Epithelial cell of esophagus (primary cell): ENCODE measurements at places on chromosomes 5 and 9.
A peak's percentile ranks its signal among the peaks of the same experiment; 100 is the strongest.

- no peak for DNase-seq
Measured at GRCh38 chr9:91458906-91459305, 35.3 kb upstream of the NFIL3 start.

- peak; percentile 28 for DNase-seq
Measured at GRCh38 chr5:16666883-16667398, 50.1 kb upstream of the RETREG1 start.

DNA sequence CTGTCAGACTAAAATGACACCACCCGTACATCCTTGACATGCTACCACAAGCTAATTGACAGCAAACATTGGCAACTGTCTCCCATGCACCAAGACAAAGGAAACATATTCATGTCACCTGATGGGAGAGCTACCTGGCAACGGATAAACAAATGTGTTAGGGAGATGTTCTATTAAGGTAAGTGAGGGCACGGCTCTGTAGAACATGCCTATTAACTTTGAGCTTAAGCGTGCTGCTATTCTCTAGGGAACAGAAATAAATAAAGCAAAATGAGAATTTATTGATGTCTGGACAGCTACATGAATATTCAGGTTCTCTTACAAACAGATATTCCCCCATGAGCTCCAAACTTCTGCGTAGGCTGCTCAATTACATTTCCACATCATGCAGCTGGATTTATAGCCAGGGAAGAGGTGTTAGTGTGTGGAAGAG lies 361.4 kb upstream of the RFX3 start:
- DNase-seq, result peak; percentile 22

DNA sequence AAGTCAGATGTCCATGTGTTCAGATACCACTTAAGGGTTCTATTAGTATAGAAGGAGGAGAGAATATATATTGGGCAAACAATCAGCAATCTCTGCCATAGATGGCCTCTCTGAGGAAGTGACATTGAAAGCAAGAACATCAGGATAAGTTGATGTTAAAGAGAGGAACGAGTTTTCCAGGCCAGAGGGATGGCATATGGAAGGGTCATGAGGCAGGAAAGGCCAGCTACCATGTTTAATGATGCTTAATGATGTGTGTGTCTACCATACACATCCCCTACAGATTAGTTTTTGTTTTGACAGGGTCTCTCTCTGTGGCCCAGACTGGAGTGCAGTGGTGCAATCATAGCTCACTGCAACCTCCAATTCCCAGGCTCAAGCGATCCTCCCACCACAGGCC lies 63.0 kb downstream of the PTTG1 start:
- no peak for DNase-seq

- DNase-seq, result no peak
Measured at GRCh38 chr5:41370482-41370881, 139.9 kb downstream of the PLCXD3 start.

DNA sequence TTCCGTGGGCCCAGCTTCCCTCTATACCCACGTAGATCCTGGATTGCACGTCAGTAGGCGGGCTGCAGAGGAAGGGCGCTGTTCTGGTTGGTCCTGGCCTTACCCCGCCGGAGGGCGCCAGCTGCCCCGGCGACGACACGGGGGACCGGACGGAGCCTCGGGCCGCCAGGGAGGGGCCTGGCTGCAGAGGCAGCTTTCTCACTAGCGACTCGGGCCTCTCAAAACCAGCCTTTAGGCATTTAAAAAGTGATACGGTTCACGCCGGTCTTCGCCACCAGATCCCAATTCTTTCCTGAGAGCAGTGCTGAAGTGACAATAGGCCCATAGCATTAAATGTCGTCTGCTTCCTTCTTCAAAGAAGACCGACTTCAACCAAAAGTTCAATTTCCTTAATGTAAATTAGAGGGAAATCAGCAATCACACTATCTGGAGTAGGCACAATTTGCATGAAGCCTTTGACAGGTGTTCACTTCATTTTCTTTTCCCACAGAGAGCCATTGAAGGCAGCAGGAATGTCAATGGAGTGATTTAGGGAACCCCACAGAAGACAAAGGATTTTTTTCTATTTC lies 17.6 kb upstream of the UBE2D2 start:
- peak; percentile 19 for DNase-seq

DNA sequence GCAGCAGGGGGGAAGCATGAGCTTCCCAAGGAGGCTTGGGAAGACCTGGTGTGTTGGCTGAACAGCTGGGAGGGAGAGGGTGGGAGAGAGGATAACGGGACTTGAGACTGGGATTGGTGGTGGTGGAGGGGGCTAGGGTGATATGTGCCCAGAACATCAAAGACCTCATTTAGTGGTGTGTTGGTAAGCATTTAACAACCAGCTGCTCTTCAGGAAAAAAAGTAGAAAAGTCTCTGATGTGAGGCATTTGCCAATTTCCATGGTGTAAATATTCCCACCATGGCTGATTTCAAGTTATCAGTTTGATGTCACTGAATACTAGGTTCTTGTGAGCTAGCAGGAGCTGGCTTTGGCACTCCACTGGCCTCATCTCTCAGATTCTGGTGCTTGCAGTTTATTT lies 170.8 kb downstream of the MACROH2A1 start:
- DNase-seq, result no peak

- peak; percentile 62 for DNase-seq
Measured at GRCh38 chr5:68661237-68661636, 432.6 kb upstream of the SLC30A5 start.

- DNase-seq, result no peak
Measured at GRCh38 chr5:153459051-153459743, 31.3 kb upstream of the GRIA1 start.

- DNase-seq, result no peak
Measured at GRCh38 chr5:141258464-141258863, 13.3 kb downstream of the PCDHB15 start.

DNA sequence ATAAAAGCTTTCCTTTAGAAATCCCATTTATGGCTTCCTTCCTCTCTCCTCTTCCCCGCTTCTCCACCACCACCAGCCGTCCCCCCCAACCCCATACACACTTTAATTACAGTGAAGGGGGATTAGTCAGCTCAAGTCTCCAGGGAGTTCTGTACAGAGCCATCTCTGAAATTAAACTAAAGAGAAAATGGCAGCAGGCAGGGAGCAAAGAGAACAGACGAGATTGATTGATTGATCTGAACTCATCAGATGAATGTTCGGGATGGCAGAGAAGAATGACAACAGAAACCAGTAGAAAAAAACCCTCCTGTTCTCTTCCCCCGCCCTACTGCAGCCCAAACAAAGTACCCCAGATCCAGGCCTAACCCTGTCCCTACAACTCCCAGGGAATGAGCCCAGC lies 241.7 kb upstream of the PANK3 start:
- DNase-seq, result no peak

DNA sequence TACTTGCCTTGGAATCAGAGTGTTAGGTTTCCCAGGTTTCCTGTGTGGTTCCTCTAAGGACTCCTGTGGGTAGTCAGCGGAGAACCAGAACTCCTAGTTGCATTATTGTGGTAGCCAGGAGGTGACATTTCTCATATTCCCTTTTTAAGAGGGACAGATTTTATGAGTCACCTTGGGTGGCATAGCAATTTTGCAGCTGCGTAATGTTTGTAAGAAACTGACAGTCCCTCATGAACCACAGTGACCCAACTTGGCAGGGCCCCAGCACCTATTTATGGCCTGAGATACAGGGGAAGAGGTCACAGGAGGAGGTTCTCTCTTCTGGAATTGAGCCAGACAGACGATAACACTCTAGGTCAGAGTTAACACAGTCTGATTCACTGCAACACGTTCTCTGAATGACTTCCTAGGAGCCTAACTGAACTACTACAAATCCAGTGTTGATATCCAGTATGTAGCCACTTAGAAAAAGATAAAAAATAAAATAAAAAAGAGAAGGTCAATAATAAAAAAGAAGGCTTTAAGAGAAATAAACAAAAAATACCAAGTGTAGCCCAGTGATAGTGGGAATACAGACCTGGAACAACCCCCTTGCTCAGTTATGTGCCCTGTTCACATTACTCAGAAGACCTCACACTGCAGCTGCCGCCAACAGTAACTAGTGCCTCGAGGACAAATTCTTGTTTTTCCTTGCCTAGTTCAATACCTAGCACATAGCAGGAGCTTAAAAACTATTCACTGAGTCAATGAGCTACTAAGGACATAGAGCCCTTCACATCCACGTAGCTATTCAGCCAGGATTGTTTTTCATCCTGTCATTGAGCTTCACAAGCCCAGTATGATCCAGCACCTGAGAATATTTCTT lies 50.7 kb upstream of the VLDLR start:
- peak; percentile 70 for DNase-seq

DNA sequence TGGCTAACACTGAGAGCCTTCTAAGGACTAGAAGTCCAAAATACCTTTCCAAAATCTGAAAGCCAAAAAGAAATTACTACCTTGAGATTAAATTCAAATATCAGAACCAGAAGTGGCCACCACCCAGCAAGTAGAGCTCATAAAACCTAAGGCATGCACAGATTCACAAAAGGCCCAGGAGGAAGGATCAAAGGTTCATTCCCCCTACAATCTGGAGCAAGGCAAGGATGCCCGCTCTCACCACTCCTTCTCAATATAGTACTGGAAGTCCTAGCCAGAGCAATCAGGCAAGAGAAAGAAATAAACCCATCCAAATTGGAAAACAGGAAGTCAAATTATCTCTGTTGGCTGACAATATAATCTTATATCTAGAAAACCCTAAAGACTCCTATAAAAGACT lies 6.0 kb downstream of the RASEF start:
- DNase-seq, result no peak

DNA sequence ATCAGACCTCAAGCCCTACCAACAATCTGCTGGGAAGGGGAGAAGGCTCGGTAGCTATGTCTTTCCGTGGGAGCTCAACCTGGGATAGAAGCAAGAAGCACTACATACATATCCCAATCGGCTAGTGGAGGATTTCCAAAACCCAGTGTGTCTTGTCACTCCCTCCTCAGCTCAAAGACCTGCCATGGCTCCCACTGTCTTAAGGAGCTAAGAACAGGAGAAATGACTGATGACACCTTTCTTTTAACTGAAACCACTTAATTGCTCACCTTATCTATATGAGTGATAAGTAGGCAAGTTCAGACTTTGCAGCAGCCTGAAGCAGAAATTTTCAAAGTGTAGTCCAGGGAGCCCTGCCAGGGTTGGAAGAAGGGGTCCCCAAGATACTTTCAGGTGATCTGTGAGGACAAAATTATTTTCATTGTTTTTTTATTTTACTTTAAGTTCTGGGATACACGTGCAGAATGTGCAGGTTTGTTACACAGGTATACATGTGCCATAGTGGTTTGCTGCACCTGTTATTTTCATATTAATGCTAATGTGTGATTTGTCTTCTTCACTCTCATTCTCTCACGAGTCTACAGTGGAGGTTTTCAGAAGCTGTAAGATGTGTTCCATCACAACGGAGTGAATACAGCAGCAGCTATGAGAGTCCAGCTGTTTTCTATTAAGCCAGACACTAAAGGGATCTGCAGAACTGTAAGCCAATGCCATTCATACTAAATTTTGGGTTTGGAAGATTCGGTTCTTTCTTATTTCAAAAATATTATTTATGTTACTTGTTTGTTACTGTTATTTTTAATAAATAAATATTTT lies 41.4 kb downstream of the PAX5 start:
- no peak for DNase-seq

DNA sequence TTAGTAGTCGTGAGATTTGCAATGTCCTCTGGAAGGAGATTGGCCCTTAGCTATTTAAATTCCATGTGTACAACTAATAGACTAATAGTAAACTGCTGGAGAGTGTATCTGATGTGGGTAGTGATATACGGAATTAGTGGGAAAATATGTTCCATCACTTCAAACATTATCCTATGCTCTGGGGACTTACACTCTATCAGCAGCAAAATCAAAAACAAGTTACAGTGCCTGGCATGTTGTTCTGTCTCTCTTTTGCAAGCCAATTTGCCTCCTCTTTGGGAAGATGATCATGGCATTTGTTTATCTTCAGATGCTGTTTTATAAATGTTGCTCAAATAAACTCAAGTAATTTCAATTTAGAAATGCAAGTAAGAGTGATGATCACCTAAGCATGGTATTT lies 311.9 kb upstream of the ACO1 start:
- DNase-seq, result no peak

DNA sequence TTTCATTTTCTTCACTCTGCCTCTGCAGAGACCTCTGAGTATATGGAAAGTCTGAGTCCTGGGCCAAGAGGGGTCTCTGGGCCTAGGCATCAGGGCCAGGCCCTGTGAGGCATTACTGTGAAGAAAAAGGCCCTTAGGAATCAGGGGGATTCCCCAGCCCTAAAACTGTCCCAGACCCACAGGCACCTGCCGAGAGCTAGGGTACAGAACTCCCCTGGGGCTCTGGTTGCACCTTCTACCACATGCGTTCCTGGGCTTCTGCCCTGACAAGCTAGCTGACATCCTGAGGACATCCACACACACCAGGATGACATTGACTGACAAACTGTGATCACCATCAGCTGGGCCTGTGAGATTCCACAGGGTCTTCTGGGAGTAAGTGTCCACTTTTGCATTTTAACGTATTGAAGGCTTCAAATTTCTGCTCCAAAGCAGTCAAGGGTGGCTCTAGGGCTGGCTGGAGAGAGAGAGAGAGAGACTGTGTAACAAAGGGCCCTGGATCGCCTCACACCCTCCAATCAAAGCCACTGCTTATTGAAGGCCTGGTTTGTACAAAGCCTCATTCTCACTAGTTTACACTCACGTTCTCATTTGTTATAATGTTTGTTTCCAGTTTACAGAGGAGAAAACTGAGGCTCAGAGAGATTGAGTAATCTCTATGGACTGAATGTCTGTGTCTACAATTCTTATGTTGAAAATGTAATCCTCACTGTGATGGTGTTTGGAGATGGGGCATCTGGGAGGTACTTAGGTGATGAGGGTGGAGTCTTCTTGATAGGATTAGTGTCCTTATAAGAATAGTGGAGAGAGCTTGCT lies 45.1 kb downstream of the TGFBI start:
- no peak for DNase-seq

DNA sequence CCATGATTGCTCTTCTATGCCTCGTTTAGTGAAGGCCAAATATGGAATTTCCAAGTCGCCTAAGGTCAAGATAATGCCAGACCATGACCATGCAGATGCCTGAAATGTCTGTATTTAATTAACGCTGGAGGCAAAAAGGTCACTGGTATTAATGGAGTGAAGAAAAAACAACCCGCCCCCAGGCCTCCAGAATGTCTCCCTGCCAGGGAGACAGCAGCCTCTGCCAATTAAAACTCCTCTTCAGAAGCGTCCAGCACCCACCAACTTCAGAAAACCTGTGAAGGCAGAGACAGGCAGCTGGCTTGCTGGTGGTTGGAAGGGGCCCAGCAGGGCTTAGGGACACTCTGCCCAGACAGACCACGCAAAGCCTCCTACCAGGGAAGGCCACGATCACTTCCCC lies 94.4 kb downstream of the VAV2 start:
- DNase-seq, result no peak

GRCh38 chr5:167478188-167478587 lies 813.3 kb upstream of the WWC1 start:
- no peak for DNase-seq

GRCh38 chr9:97723819-97724218 lies 26.7 kb upstream of the XPA start:
- DNase-seq, result peak; percentile 32
